Stimulated activated CD4-positive, alpha-beta T cell treated with anti-CD3 and anti-CD28 coated beads, Interleukin-4, amount 100 ng/mL, for 4 hours (primary cell): ENCODE measurements at places on chromosomes 7 and 10.

GRCh38 chr7:63900394-63901203 is 98.0 kb upstream of the ZNF722 start:
- peak; percentile 81 for DNase-seq

GRCh38 chr7:148230296-148230695 is 360.3 kb upstream of the C7orf33 start:
- no peak for DNase-seq

GRCh38 chr10:92003258-92003657 is 79.7 kb downstream of the BTAF1 start:
- DNase-seq: no peak

- DNase-seq: no peak
Measured at GRCh38 chr7:102455596-102455995, 9.1 kb downstream of the ALKBH4 start.

- no peak for DNase-seq
Measured at GRCh38 chr7:5870311-5870710, 10.3 kb upstream of the OCM start.

GRCh38 chr7:74479961-74480829 is 26.5 kb downstream of the GTF2IRD1 start:
- DNase-seq: no peak

DNA sequence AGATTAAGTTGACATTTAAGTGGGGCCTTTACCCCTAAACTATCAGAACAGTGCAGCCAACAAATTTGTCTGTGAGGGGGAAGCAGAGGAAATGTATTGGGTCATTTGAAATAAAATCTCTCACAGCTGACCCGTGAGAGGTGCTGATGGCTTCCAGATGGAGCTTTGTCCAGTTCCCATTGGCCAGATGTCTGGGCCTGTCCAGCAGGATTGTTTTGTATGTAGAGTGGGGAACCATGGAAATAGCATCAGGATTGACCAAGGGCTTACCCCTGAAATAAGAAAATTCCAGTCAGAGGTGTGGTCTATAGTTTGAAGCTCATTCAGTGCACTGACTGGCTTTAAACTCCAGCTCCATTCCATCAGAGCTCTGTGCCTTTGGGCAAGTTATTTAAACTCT is 50.6 kb downstream of the INHBA start:
- no peak for DNase-seq

- no peak for DNase-seq
Measured at GRCh38 chr7:30604901-30605300, 10.2 kb downstream of the GARS1 start.

DNA sequence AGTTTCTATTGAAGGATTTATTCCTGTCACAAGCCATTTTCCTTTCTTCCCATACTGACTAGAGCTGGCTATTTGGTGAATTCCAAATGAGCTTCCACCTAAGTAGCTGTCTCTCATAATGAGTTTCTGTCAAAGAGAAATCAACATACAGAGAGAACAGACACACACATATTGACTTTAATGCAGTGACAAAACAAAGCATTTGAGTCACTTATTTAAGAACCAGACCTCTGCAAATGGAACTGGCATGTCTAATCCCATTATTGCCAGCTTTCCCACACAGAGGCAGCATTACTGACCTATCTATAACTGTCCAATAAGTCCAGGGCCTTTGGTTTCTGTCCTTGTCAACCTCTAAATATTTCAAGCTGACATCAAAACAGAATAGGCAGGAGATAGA is 179.3 kb upstream of the CSTF2T start:
- no peak for DNase-seq

- no peak for DNase-seq
Measured at GRCh38 chr10:22934726-22935125, 6.9 kb downstream of the ARMC3 start.

- DNase-seq: no peak
Measured at GRCh38 chr7:77658928-77659327, 37.3 kb upstream of the RSBN1L start.

DNA sequence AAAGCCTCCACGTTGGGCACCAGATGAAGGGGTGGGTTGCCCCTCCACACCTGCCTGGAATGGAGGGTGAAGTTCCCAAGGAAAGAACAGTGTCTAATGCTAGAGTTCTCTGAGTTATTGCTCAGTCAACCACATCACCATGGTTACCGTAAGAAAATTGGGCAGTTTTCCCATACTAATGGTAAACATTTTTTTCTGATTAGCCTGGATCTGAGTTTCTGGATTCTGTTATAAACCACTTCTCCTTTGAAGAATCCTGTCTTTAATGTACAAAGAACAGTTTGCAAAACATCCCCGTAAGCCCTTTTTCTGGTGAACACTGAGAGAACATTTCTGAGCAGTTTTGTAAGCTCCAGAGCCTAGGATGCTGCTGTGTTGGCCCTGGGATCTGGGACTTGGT is 45.5 kb downstream of the ABCC2 start:
- no peak for DNase-seq

GRCh38 chr10:86385806-86386205 is 19.2 kb upstream of the GRID1 start:
- DNase-seq: no peak

- no peak for DNase-seq
Measured at GRCh38 chr7:115106316-115106715, 184.4 kb downstream of the MDFIC start.

GRCh38 chr7:146741911-146742310 is 625.3 kb downstream of the CNTNAP2 start:
- DNase-seq: no peak

DNA sequence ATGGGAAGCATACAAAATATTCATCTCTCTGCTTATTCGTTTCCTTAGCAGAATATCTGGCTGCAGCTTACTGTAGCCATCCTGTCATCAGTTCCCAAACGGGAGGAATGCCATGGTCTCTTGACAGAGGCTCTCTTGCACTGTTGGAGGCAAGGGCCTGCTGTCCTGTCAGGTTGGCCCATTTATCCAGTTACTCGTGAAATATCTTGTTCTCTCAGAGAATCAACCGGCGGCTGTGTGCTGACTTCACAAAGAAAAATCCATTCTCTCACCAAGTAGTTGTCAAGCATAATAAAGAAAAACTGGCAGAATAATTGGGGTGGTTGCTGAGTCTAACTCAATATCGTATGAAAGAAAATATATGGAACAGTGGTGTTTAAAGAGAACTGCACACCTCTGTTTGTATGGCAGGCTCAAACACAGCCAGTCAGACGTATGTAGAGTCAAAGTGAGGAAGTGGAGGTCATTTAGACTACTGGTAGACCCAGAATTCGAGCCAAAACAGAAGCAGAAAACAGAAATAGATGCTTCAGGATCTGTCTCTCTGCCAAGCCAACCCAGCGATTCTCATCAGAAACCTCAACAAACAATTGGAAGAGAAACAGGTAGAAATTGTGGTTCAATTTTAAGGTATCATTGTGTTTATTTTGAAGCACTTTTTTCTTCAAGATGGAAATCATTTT is 349.2 kb upstream of the PRKCQ start:
- no peak for DNase-seq

DNA sequence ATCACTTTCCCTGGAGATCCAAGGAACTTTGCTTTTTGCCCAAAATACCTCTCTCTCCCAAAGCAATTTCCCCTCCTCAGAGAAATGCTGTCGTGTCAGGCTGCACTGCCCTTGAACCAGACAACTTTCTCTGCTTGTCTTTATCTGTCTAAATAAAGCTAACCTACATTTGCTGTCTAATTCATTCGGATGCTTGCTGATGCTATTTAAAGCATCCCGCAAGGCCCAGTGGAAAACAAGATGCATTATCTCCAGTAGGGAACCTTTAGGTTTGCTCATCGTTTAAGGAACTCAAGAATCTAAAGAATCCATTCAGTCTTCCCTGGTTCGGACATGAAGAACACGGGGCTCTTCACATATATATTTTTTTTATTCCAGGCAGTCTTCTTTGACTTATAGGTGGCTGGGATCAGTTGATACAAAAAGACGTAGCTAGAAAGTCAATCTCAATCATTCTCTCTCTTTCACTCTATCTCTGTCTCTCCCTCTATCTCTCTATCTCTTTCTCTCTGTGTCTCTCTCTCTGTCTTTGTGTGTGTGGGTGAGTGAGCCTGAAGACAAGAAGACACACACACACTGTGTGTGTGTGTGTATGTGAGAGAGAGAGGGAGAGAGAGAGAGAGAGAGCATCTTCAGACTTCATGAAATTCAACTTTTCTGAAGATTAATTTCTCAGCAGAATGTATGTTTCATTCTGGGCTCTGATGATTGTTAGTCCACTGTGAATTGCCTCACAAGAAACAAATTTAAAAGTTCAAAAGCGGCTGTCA is 92.8 kb upstream of the MKLN1 start:
- DNase-seq: no peak

- no peak for DNase-seq
Measured at GRCh38 chr7:122310119-122311021, 5.8 kb upstream of the FEZF1 start.

GRCh38 chr10:83806717-83807116 is 332.6 kb upstream of the GHITM start:
- DNase-seq: no peak

GRCh38 chr10:114678820-114679219 is 20.7 kb upstream of the ABLIM1 start:
- no peak for DNase-seq

GRCh38 chr7:36456548-36456947 is 66.9 kb downstream of the ANLN start:
- no peak for DNase-seq

DNA sequence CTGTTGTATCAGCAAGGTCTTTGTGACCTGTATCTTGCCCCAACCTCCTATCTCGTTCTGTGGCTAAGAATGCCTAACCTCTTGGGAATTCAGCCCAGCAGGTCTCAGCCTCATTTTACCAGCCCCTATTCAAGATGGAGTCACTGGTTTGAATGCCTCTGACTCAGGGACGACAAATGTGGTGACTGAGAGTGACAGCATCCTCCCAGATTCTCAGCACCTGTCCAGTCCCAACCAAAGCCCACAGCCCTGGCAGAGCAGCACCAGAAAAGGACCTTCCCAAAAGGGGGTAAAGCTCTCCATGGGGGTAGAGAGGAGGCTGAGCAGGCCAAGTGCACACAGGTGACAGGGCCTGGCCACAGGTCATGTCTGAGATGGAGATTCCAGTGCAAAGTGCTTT is 35.4 kb upstream of the GPAM start:
- no peak for DNase-seq

GRCh38 chr7:44461387-44461786 is 29.1 kb downstream of the NUDCD3 start:
- no peak for DNase-seq

DNA sequence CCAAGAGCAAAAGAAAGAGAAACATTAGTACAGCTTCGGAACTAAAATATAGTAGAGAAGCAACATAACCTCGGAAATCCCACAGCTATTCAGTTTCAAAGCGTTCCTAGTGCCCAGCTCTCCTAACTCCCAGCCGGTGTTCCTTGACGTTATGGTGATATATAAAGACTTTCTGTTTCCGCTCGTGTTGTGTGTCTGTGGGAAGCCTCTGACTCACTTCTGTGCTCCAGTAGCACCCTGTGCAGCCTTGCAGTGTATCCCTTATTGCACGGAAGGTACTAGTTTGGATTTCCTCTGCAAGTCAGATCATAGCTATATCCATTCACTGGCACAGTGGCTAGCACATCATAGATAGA is 535 bp downstream of the ASAH2B start:
- DNase-seq: peak; percentile 31

GRCh38 chr7:104883248-104883717 is 130.7 kb upstream of the KMT2E start:
- DNase-seq: no peak

DNA sequence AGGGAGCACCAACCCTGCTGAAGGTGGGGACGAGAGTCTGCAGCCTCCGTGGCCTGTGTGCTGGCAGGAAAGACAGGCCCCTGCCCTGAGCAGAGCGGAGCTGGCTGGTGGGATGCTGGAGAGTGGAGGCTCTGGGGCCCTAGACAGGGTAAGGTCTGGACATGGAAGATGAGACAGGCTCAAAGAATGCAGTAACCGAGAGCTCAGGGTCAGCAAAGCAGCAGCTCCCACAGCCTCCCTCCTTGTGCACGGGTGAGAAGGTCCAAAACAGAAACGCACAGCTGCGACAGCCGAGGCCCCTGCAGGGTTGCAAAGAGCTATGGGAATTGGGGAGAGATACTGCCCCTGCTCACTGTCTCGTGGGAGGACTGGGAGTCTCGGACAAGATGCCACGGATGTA is 80.5 kb downstream of the TNS3 start:
- no peak for DNase-seq

DNA sequence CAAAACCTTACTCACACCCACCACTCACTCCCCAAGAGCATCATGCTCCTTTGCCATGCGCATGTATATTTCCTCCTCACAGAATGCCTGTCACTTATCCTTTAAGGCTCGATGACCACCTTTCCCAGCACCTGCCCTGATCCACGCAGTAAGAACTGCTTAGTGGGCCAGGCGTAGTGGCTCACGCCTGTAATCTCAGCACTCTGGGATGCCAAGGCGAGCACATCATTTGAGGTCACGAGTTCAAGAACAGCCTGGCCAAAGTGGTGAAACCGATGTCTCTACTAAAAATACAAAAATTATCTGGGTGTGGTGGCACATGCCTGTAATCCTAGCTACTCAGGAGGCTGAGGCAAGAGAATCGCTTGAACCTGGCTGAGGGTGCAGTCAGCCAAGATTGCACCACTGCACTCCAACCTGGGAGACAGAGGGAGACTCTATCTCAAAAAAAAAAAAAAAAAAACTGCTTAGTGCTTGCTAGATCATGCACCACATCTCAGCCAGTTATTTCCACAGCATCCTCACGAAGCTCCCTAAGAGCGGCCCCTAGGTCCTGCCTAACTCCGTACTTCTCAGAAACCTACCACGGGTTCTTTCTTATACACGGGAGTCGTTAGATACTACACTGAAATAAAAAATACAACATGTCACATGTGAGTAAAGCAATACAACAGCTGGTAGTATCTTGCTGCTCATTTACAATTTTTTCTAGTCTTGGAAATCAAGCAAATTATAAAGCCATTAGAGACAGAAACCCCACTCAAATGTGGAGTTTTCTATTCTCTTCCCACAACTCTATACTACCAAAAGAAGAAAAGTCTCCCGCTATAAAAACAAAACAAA is 37.2 kb downstream of the CYTH3 start:
- DNase-seq: no peak

GRCh38 chr7:97064972-97065587 is 40.4 kb upstream of the DLX5 start:
- no peak for DNase-seq
